ENCODE measurements at places on chromosomes 5 and 9.

- no peak for DNase-seq
These were observed 5.5 kb downstream of the NOL6 start for GRCh38 chr9:33468215-33468730.

DNA sequence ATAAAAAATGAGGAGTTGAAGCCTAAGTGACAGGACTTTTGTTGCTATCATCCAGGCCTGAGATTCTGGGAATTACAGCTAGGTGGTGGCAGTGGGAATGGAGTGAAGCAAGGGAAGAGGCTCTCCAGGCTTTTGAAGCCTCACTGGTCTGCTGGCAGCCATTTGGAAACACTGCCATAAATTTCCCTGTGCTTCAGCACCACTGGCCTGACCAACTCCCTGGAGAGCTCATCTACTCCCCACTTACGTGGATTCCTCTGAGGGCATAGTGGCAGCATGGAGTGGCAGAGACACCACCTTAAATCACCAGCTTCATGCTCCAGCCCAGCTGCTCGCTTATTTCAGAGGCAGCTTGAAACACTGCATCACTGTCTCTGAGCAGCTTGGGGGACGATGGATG lies 518.2 kb downstream of the TLR4 start:
- DNase-seq: no peak

GRCh38 chr9:106981396-106982287 lies 118.7 kb downstream of the ZNF462 start:
- DNase-seq: no peak

GRCh38 chr5:171127314-171127713 lies 181.7 kb upstream of the TLX3 start:
- no peak for DNase-seq

DNA sequence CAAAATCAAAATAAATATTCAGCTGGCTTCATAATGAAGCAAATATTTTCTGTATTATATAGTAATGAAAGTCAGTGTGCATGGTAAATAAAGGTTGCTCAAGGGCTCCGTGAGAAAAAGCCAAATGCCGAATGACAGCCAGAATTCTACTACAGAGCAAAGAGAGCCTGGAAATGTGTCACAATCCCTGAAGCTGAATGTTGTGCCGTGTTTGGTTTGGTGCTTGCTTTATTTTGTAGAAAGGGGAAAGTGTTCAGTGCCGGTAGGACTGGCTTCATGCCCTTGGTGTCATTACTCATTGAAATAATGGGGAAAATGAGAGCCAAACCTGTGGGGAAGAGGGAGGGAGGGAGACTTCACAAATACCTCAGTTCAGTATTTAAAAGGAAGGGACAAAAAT lies 26.8 kb upstream of the ADAMTSL1 start:
- DNase-seq: peak; percentile 14

DNA sequence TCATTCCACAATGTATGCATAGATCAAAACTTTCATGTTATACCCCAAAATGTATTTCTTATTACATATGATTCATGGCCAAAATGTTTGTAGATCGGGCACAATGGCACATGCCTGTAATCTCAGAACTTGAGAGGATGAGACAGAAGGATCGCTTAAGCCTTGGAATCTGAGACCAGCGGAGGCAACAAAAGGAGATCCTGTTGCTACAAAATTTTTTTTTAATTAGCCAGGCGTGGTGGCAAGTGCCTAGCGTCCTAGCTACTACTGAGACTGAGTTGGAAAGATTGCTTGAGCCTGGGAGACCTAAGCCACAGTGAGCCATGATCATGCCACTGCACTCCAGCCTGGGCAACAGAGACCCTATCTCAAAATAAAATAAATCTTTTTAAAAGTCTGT lies 89.9 kb downstream of the MAPKAP1 start:
- no peak for DNase-seq

All from epithelial cell of esophagus (primary cell).